ENCODE measurements at places on chromosomes 11 and 22.

DNA sequence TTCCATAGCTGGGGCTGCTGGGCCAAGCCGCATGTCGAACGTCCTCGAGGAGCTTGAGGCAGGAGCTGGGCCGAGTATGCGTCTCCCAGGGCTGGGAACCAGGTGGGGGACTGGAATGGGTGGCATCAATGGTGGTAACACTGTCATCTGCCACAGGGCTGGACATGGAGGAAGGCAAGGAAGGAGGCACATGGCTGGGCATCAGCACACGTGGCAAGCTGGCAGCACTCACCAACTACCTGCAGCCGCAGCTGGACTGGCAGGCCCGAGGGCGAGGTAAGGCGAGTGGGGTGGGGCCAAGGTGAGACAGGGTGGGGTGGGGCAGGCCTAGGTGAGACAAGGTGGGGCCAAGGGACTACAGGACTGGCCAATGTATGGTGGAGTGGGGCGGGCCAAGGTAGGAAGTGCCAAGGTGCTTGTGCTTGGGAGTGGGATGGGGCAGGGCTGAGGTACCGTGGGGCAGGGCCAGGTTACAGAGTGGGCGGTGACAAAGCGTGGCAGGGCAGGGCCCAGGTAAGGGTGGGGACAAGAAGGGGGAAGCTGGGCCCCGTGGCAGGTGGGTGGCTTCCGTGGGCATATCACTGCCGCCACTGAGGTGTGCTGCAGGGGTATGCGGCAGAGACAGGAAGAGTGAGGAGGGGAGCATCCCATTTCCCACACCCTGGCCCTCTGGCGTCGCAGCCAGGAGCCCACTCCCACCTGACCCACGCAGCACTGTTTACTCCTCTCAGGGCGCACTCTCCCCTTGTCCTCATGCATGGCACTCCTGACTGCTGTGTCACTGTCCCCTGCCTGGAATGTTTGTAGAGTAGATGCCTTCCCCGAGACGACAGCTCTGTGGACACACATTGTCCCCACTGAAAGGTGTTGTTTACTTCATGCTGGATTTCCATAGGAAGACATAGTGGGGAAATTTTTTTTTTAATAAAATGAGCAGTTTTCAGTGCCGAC is 27.5 kb upstream of the DGCR8 start:
- DNase-seq = no peak

DNA sequence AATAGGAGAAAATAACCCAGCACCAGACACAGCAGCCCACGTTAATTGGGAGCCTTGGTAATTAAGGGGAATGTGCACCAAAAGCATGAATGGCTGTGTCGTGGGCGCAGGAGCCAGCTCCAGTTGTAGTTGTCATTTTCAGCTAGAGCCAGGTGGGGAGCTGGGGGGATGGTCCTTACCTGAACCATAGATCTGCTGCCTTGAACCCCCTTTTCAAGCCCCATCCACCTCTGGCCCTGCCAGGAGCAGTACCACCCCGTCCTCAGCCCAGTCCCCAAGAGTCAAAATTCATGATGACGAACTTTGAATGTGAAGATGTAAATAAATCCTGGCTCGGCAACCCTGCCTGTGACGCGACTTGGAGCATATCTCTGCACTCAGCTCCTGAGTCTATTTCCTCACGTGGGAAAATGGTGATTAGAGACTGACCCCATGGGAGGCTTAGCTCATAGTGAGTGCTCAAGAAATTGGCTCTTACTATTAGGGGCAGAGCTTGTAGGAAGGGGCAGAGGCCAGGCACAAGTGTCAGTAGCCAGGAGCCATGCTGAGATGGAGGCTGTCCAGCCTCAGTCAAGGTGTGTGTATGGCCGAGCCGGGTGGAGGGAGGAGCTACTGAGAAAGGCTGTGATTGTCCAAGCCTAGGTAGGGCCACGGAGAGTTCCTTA is 794 bp upstream of the FXYD6 start:
- DNase-seq = no peak

- DNase-seq = no peak
Observed at GRCh38 chr11:9489080-9489765, 28.4 kb downstream of the ZNF143 start.

GRCh38 chr11:30423279-30423648 is 100.4 kb downstream of the ARL14EP start:
- DNase-seq = no peak

- no peak for DNase-seq
Observed at GRCh38 chr11:73121692-73122091, 20.4 kb downstream of the FCHSD2 start.

- no peak for DNase-seq
Observed at GRCh38 chr11:104556606-104557301, 341.5 kb downstream of the CASP12 start.

DNA sequence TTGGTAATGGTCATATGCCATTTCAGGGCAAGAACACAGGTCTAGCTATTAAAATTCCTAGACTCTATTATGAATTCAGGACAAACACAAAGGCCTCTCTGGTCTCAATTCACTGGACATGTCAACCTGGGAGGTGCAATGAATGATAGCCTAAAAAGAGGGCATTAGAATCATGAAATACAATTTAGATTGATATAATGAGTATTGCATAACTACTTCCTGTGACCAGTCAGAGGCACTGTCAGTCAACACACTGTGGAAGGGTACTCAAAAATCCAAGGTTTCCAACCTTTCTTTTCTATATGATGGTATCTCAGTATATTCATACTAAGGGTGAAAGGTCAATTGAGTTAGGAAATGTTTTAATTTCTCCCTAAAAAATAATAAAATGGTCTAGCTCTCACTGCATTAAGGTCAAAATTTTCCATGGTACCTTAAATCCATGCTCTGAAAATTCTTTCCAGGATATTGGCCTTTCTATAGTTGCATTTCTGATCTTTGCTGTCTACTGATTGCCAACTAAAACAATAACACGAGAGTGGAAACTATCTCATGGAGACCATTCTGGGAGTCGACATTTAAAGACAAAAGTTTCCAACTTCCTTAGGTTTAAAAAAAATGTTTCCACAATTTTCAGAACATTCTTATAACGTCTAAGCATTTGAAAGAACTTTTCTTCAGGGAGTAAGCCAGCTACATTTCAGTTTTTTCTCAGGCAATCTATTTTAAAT is 81.7 kb upstream of the APOA1 start:
- DNase-seq = no peak

DNA sequence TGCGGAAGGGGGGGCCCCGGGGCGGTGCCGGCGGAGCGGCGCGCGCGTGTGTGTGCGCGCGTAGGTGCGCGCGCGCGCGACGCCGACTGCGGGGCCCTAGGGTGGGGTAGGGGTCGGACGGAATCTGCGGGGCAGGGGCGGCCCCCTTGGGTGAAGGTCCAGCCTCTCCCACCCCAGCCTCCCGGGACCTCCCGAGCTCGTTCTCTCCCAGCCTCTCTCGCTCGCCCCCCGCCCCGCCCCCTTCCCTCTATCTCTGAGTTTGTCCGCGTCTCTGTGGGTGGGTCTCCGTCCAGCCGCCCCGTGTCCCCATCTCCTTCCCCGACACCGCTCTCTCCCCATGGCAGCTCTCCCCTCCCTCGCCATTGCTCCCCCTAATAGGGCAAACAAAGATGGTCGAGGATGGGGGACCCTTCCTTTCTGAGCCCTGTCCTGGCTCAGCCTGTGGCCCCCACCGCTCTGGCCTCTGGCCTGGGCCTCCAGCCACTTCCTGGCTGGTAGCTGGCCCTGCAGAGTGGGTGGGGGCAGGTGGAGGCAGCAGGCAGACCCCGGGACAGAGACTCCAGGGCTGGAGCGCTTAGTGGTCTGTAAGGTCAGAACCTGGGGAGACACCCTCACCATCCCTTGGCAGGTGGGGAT is 33.0 kb upstream of the PRR5 start:
- DNase-seq = no peak

GRCh38 chr22:23796461-23796860 is 9.7 kb downstream of the SMARCB1 start:
- no peak for DNase-seq

GRCh38 chr22:32501836-32502752 is 27.5 kb downstream of the FBXO7 start:
- DNase-seq = no peak

GRCh38 chr11:58773337-58773736 is 41.6 kb upstream of the GLYAT start:
- DNase-seq = no peak

- no peak for DNase-seq
Observed at GRCh38 chr11:12716816-12717215, 42.6 kb downstream of the TEAD1 start.

GRCh38 chr11:67287355-67288197 is 1.5 kb upstream of the ANKRD13D start:
- DNase-seq = no peak
